ENCODE measurements at places on chromosomes 5 and 9.
A peak's percentile ranks its signal among the peaks of the same experiment; 100 is the strongest.

DNA sequence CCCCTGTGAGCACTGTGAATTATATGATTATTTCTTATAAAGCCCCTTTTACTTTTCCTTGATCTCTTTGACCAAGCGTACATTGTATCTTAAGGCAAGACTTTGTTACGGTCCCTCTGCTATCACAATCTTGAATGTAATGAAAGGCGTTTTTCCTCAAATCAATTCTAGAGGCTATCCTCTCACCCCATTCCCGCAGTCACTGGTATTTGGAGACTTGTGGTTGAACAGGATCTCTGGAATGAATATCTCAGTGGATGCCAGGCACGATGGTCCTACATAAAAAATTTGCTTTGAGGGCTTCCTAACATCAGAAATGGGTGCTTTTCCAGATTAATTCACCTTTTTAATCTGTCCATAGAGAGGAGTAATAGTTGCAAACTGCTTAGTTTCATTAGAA is 151.4 kb upstream of the PAPPA start:
- no peak for DNase-seq

GRCh38 chr9:136674786-136675349 is 12.2 kb downstream of the EGFL7 start:
- no peak for DNase-seq

DNA sequence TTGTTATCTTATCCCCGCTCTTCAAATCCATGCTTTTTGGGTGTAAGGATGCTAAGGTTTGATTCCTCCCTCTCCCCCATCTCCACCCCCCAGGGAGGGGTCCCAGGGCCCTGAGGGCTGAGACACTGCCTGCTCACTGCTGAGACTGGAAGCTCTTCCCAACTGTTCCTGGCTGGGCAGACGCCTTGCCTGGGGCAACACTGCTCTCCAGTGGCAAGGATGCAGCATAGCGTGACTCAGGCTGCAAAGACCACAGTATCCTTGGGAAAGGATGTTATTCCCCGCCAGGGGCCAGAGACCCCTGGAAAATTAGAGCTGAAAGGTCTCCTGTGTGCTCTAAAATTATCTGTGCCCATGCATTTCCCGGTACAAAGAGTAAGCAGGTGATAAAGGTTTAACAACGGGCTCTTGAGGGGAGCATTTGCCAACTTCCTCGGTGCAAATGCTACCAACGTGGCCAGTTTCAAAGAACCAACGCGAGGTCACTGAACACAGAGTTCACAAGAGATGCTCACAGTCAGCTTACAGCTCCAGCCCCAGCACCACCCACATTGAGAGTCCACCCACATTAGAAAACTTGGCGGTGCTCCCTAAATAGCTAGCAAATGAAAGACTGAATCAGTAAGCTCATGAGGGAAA is 271.9 kb downstream of the NSG2 start:
- DNase-seq = peak; percentile 61

DNA sequence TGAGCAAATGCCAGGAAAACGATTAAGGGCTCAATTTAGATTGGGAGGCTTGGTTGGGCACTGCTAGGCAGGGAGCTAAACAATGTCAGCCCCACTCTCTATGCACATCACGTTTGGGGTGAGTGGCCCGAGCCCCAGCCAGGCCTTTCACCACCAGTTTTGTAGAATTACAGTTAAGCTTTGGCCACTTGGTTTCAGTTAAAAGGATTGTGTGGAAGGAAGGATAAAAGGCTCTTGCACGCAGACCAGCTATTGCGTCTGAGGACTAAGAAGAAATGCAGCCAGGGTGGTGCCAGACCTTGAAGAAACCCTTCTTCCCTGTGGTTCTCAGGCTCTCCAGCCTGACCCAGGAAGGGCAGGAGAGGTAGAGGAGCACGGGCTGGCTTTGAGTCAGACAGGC is 125.3 kb upstream of the SLC44A1 start:
- no peak for DNase-seq
